ENCODE measurements at places on chromosomes 16 and 17. TPM values are rescaled to one million over a fixed set of nuclear protein-coding genes. Genes with fewer than 3 reads are reported as not detected.

The ZP2 gene
- not detected for polyA plus RNA-seq

The SLC43A2 gene
- polyA plus RNA-seq = 1.6 TPM

The SBK1 gene
- 0.38 TPM for polyA plus RNA-seq

The SLC47A1 gene
- 6.3 TPM for polyA plus RNA-seq

The G6PC1 gene
- polyA plus RNA-seq = not detected

The CCL11 gene
- 1.5 TPM for polyA plus RNA-seq

The RTN4RL1 gene
- polyA plus RNA-seq = 3.0 TPM

The FA2H gene
- polyA plus RNA-seq = 0.04 TPM

The CMTM3 gene
- 12.0 TPM for polyA plus RNA-seq

The SLC12A3 gene
- polyA plus RNA-seq = not detected

The CCL15 gene
- polyA plus RNA-seq = not detected

The CIITA gene
- 2.1 TPM for polyA plus RNA-seq

The PRR29 gene
- polyA plus RNA-seq = 0.66 TPM

The TMC8 gene
- polyA plus RNA-seq = 0.96 TPM

The KIF18B gene
- polyA plus RNA-seq = 0.04 TPM

The OTOP3 gene
- not detected for polyA plus RNA-seq

The MYOCD gene
- polyA plus RNA-seq = 7.0 TPM

The CACNG3 gene
- polyA plus RNA-seq = not detected

The BPTF gene
- 21.7 TPM for polyA plus RNA-seq

The CLTC gene
- polyA plus RNA-seq = 42.5 TPM

The SGCA gene
- 137 TPM for polyA plus RNA-seq

The HOXB1 gene
- polyA plus RNA-seq = not detected

The NPIPA2 gene
- polyA plus RNA-seq = 0.20 TPM

Data from heart right ventricle (tissue), 16 donors.